ENCODE measurements at places on chromosomes 2 and 18.

DNA sequence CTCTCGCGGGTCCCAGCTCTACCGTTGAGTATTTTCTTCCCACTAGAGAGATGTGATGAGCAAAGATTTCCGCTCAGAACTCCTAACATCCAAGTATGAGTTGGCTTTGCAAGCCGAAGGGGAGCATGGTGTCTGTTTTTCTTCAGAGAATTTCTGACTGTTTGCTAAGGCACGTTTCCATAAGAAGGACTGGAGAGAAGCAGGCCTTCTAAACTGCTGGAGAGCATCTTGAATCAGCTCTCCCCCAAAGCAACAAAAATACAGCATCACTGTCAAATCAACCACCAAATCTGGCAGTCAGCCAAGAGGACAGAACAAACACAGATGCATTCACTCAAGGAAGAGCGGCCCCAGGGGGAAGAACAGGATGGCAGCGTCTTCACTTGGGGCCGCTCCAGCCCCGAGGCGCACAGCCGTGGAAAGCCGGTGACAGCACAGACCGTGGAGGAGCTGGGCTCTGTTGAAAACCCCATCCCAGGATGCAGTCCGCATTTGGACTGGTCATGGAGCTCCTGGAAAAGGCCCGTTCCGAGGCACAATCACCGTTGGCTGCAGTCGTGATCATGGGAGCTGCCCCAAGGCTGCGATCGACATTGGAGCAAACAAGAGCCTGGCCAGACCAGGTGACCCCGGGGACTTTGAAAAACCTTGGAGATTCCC lies 101.4 kb downstream of the NFATC1 start:
- peak overlapping the region; percentile 64 for H3K4me3 ChIP-seq
- peaks cover 33% of the 10 kb centered on the region for H3K4me1 ChIP-seq

DNA sequence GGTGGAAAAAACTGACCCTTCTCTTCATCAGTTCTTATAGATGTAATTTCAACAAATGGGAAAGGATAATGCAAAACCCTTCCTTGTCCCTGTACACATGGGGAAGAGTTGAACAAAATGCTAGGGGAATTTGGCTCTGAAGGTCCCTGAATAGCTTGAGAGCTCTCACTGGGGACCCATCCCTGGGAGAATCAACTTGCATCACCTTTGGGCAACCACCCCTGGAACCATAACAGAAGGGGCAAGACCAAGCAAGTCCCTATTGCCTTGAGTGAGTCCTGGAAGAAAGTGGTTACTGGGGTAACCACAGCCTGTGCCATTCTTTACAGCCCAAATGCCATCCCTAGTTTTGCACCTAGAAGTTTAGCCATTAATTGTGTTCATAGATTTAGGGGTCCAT lies 52.2 kb upstream of the B3GNT2 start:
- no peak overlapping the region for H3K4me3 ChIP-seq
- H3K36me3 ChIP-seq, result no peaks in the 10 kb centered on the region
- DNase-seq, result no peak
- H3K27me3 ChIP-seq, result no peaks in the 10 kb centered on the region
- peaks cover 61% of the 10 kb centered on the region for H3K4me1 ChIP-seq

GRCh38 chr2:147806846-147807245 lies 38.0 kb upstream of the ACVR2A start:
- no peaks in the 10 kb centered on the region for H3K36me3 ChIP-seq
- H3K27me3 ChIP-seq, result peaks cover 5% of the 10 kb centered on the region
- H3K27ac ChIP-seq, result no peak overlapping the region
- H3K4me1 ChIP-seq, result no peaks in the 10 kb centered on the region
- no peak overlapping the region for H3K4me3 ChIP-seq

GRCh38 chr2:19297716-19298115 lies 60.7 kb downstream of the OSR1 start:
- H3K4me3 ChIP-seq, result no peak overlapping the region
- H3K4me1 ChIP-seq, result no peaks in the 10 kb centered on the region
- no peaks in the 10 kb centered on the region for H3K36me3 ChIP-seq
- no peak overlapping the region for H3K27ac ChIP-seq
- no peaks in the 10 kb centered on the region for H3K27me3 ChIP-seq

- no peak overlapping the region for H3K4me3 ChIP-seq
- peaks cover 43% of the 10 kb centered on the region for H3K36me3 ChIP-seq
- no peak for DNase-seq
- no peak overlapping the region for H3K27ac ChIP-seq
- no peaks in the 10 kb centered on the region for H3K27me3 ChIP-seq
These were observed 165.4 kb upstream of the ZFP36L2 start for GRCh38 chr2:43391878-43392215.

GRCh38 chr18:8232791-8233190 lies 376.4 kb upstream of the RAB12 start:
- no peak overlapping the region for H3K4me3 ChIP-seq
- H3K27ac ChIP-seq, result no peak overlapping the region
- no peaks in the 10 kb centered on the region for H3K4me1 ChIP-seq
- H3K27me3 ChIP-seq, result peaks cover 1% of the 10 kb centered on the region

GRCh38 chr2:10890706-10891270 lies 20.9 kb upstream of the KCNF1 start:
- DNase-seq, result no peak
- no peak overlapping the region for H3K27ac ChIP-seq
- H3K27me3 ChIP-seq, result peaks cover 22% of the 10 kb centered on the region
- no peaks in the 10 kb centered on the region for H3K4me1 ChIP-seq
- H3K4me3 ChIP-seq, result no peak overlapping the region

DNA sequence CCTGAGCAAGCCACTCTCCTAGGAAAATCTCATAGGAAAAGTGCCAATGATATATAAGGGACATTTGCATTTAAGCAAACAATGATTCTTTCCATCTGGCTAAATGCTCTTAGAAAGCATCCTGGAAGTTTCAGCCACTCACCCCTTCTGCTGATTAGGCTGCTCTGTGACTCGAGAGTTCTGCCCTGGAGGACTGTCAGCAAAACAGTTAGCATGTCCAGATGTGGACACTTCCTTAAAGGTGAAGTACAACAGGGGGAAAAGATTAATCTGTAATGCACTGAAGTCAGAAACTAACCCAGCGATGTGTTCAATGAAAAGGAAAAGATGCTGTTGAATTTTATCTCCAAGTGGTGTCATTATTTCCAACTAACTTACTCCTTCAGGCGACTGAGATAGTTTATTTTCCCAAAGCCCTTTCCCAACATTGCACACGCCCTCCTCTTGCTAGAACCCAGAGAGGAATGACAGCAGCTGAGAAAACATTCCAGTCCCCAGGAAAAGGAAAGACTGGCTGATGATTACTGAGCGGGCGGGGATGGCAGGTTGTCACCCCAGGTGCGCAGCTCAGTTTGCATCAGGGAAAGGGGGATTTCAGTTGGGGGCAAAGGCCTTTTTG lies 214.0 kb downstream of the SS18 start:
- H3K27ac ChIP-seq, result no peak overlapping the region
- H3K27me3 ChIP-seq, result peaks cover 21% of the 10 kb centered on the region
- H3K4me3 ChIP-seq, result no peak overlapping the region
- no peaks in the 10 kb centered on the region for H3K4me1 ChIP-seq

DNA sequence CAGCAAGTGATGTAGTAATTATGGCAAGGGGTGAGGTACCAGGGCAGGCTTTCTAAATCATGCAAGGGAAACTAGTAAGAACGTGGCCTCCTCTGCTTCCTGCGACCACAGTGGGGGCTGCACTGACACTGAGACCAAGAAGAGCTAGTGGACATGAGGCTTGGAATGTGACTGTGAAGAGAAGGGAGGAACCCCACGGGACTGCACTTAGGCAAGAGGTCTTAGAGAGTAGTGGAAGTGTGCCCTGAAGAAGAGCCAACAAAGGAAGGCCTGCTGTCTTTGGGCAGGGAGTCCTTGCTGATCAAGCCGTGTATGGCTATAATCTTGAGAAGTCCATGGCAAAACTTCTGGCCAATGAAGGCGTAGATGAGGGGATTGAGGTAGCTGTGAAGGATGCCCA lies 8.9 kb upstream of the RUFY4 start:
- H3K36me3 ChIP-seq, result no peaks in the 10 kb centered on the region
- DNase-seq, result no peak
- H3K4me3 ChIP-seq, result no peak overlapping the region

DNA sequence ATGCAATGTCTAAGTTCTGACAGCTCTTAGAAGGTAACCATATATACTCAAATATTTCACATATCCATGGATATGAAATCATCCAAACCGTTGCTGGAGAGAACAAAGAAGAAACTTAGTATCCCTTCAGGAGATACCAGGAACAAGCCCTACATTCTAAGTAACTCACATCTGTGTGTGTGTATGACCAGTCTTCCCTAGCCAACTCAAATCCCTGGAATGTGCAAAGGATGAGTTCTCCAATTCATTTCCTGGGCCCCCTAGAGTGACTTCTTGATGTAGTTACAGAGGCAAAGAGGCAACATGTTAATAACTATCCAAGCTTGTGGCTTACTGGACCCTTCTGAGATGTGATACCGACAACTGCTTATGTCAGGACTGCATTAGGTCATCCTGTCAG lies 20.1 kb downstream of the TPGS2 start:
- peaks cover 55% of the 10 kb centered on the region for H3K36me3 ChIP-seq
- DNase-seq, result no peak
- no peak overlapping the region for H3K4me3 ChIP-seq
- no peaks in the 10 kb centered on the region for H3K27me3 ChIP-seq
- peaks cover 2% of the 10 kb centered on the region for H3K4me1 ChIP-seq

DNA sequence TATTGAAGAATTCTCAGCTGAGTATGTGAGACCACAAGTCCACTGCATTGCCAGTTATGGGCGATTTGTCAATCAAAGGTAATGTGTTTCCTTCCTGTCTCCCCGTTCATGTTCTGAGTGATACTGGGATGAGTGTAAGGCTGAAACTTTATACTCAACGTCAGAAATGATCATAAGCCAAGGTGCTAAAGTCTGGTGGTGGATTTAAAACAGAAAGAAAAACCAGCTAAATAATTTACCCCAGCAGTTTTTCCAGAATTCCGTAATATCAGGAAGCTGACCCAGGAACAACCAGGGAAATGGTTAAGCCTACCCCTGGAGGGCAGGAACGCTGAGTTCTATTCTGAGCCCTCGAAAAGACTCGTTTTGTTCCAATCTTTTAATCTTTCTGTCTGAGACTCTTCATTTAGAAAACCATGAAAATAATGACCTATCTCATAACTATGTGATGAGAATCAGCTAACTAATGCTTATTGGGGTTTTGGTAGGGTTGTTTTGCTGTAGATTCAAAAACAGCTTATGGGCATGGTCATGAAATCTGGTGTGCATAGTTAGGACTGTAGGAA lies 149.6 kb downstream of the LAMA3 start:
- H3K36me3 ChIP-seq, result no peaks in the 10 kb centered on the region
- no peaks in the 10 kb centered on the region for H3K27me3 ChIP-seq
- DNase-seq, result no peak
- H3K4me1 ChIP-seq, result peaks cover 14% of the 10 kb centered on the region
- H3K4me3 ChIP-seq, result no peak overlapping the region

DNA sequence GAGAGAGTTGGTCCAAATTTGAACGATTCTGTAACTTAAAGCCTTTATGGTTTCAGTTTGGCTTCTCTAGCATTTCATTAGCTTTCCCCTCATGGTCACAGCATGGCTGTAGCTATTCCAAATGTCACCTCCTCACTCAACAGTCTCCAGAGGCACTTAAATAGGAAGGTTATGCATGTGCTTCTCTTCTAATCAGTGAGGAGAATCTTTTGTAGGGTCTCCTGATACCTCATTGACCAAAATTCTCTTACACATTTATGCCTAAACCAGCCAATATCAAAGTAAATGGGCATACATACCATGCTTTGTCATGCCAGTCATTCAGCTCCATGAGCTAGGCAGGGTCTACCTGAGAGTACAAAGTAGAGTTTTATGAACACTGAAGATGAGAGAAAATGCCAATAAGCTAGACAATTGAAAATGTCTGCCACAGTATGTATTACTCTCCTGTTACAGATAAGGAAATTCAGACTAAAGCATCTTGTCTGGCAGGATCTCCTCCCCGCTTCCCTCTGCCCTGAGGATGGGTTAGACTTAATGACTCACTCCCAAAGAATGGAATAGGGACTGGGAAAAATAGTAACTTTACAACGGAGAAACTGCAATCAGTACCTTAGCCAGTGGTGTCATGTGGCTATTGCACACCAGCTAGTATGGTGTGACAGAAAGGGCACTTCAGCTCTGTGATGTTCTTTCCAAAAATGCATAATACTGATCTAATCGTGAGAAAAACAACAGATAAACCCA lies 15.4 kb downstream of the DSG2 start:
- no peaks in the 10 kb centered on the region for H3K4me1 ChIP-seq
- H3K27ac ChIP-seq, result no peak overlapping the region
- no peak for DNase-seq
- H3K27me3 ChIP-seq, result peaks cover 5% of the 10 kb centered on the region
- no peaks in the 10 kb centered on the region for H3K36me3 ChIP-seq

GRCh38 chr18:3055186-3055728 lies 42.3 kb upstream of the LPIN2 start:
- no peak overlapping the region for H3K27ac ChIP-seq
- no peak for DNase-seq
- H3K4me1 ChIP-seq, result peaks cover 15% of the 10 kb centered on the region
- peaks cover 10% of the 10 kb centered on the region for H3K27me3 ChIP-seq

GRCh38 chr2:216693414-216694080 lies 1.8 kb downstream of the IGFBP5 start:
- H3K27me3 ChIP-seq, result peaks cover 61% of the 10 kb centered on the region
- H3K4me3 ChIP-seq, result peak overlapping the region; percentile 58
- no peak for DNase-seq

DNA sequence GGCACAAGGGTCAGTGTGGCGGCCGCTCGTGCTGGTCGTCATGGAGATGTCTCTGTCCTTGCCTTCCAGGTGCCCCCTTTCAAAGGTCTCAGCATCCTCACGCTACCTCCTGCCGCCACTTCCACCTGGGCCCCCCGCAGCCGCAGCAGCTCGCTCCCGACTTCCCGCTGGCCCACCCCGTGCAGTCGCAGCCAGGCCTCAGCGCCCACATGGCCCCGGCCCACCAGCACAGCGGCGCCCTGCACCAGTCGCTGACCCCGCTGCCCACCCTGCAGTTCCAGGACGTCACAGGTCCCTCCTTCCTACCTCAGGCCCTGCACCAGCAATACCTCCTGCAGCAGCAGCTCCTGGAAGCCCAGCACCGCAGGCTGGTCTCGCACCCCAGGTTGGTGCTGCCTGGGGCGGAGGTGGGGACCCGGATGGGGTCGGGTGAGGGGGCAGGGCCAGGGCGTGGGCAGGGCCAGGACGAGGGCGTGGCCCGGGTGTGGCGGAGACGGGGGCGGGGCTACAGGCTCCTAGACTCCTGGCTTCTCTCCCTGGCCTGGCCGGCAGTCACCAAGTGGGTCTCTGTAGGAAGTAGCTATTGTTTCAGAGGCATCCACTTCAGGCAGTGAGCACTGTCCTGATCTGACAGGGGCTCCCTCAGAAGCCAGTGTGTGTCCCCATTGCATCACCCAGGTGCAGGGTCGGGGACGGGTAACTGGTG lies 223.7 kb downstream of the LOXHD1 start:
- H3K36me3 ChIP-seq, result no peaks in the 10 kb centered on the region
- H3K4me3 ChIP-seq, result no peak overlapping the region
- no peak for DNase-seq
- no peak overlapping the region for H3K27ac ChIP-seq

- no peak for DNase-seq
- no peak overlapping the region for H3K4me3 ChIP-seq
- H3K27me3 ChIP-seq, result no peaks in the 10 kb centered on the region
- no peaks in the 10 kb centered on the region for H3K4me1 ChIP-seq
- no peak overlapping the region for H3K27ac ChIP-seq
These were observed 940.5 kb upstream of the DDX18 start for GRCh38 chr2:116874021-116874420.
